Activated CD4-positive, alpha-beta T cell treated with anti-CD3 and anti-CD28 coated beads, Interleukin-2, amount 10 ng/mL, durations not matched to agents 7 days and 5 days (primary cell): ENCODE measurements at places on chromosomes 3 and 15.

GRCh38 chr15:79436037-79436780 lies 4.1 kb downstream of the MINAR1 start:
- no peak for DNase-seq
- no peaks in the 10 kb centered on the region for H3K36me3 ChIP-seq
- no peak overlapping the region for H3K27ac ChIP-seq
- peaks cover 4% of the 10 kb centered on the region for H3K4me1 ChIP-seq
- H3K4me3 ChIP-seq = no peak overlapping the region
- H3K27me3 ChIP-seq = peaks cover 39% of the 10 kb centered on the region

- H3K36me3 ChIP-seq = peaks cover 2% of the 10 kb centered on the region
- no peaks in the 10 kb centered on the region for H3K27me3 ChIP-seq
- DNase-seq = no peak
- no peak overlapping the region for H3K4me3 ChIP-seq
- no peak overlapping the region for H3K27ac ChIP-seq
Measured at GRCh38 chr3:172061724-172062184, 22.4 kb downstream of the FNDC3B start.

GRCh38 chr15:73602992-73603391 lies 30.2 kb downstream of the NPTN start:
- DNase-seq = no peak
- no peak overlapping the region for H3K4me3 ChIP-seq
- H3K4me1 ChIP-seq = peaks cover 14% of the 10 kb centered on the region
- H3K27ac ChIP-seq = no peak overlapping the region
- no peaks in the 10 kb centered on the region for H3K36me3 ChIP-seq

GRCh38 chr15:74431645-74432044 lies 2.1 kb downstream of the SEMA7A start:
- no peak overlapping the region for H3K27ac ChIP-seq
- no peaks in the 10 kb centered on the region for H3K36me3 ChIP-seq
- peak overlapping the region; percentile 20 for H3K4me3 ChIP-seq
- no peak for DNase-seq
- peaks cover 4% of the 10 kb centered on the region for H3K27me3 ChIP-seq
- H3K4me1 ChIP-seq = peaks cover 41% of the 10 kb centered on the region

- no peak overlapping the region for H3K4me3 ChIP-seq
- H3K36me3 ChIP-seq = peaks cover 2% of the 10 kb centered on the region
- no peak overlapping the region for H3K27ac ChIP-seq
- no peak for DNase-seq
- no peaks in the 10 kb centered on the region for H3K27me3 ChIP-seq
Measured at GRCh38 chr15:69881766-69882165, 216.0 kb downstream of the TLE3 start.

GRCh38 chr15:71686221-71687050 lies 123.9 kb upstream of the NR2E3 start:
- no peak overlapping the region for H3K4me3 ChIP-seq
- peaks cover 28% of the 10 kb centered on the region for H3K27me3 ChIP-seq
- peaks cover 1% of the 10 kb centered on the region for H3K4me1 ChIP-seq
- no peak overlapping the region for H3K27ac ChIP-seq
- DNase-seq = no peak

DNA sequence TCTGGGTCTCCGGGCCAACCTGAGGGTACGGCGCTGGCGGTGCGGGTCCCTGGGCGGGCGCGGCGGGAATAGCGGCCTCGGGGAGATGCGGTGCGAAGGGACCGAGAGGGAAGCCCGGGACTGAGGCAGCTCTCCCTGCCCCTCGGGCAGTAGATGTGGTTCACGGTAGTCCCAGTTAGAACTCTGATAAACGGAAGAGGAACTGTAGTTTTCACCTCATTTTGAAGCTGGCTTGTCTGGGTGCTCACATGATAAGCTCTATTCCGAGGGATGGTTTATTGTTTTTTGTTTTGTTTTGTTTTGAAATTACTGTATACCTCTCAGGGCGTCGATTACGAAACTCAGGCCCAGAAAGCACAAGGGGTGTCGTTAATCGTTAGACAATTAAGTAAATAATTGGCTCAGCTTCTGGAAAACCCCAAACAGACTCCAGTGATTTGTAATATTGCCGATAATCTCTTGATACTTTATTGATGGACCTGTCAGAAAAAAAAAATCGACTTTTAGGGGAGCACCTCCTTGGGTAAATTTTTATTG lies 413 bp downstream of the NUSAP1 start:
- peaks cover 38% of the 10 kb centered on the region for H3K4me1 ChIP-seq
- H3K36me3 ChIP-seq = peaks cover 40% of the 10 kb centered on the region
- no peak for DNase-seq
- no peaks in the 10 kb centered on the region for H3K27me3 ChIP-seq

DNA sequence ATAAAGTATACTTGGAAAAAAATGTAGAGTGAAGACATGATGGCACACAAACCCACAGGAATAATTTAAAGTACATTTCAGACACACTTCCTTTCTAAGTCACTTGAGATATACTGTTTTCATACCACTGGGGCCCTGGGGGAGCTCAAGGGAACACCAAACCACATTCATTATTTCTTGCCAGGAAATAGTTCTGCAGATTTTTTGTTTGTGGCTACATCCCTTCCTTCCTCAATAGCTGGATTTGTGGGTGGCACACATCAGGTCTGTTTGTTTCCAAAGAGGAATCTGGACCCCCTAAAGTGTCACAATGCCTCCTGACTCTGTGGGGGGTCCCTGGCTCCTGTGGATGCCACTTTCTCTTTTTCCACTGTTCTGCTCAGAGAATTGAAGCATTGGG lies 153.5 kb upstream of the COL8A1 start:
- no peaks in the 10 kb centered on the region for H3K27me3 ChIP-seq
- H3K27ac ChIP-seq = no peak overlapping the region
- H3K4me3 ChIP-seq = no peak overlapping the region
- no peaks in the 10 kb centered on the region for H3K4me1 ChIP-seq

DNA sequence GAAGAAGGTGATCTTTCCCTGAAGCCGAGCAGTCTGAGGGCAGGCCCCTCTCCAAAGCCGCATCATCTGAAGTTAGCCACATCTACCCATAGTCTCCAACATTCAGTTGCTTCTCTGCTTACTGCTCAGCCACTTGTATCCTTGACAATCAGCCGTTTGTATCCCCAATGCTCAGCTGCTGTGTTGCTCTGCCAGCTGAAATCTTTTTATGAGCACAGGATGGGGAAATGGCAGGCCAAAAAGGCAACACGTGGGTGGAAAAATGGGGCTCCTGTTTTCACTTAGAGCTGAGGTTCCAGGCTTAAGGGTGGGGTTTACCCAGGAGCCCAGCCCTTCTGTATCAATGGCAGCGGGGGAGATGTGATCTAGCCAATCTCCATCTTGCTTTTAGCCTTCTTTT lies 36.3 kb downstream of the METTL6 start:
- H3K36me3 ChIP-seq = peaks cover 4% of the 10 kb centered on the region
- DNase-seq = no peak
- H3K27me3 ChIP-seq = peaks cover 5% of the 10 kb centered on the region
- peaks cover 2% of the 10 kb centered on the region for H3K4me1 ChIP-seq
- no peak overlapping the region for H3K27ac ChIP-seq

DNA sequence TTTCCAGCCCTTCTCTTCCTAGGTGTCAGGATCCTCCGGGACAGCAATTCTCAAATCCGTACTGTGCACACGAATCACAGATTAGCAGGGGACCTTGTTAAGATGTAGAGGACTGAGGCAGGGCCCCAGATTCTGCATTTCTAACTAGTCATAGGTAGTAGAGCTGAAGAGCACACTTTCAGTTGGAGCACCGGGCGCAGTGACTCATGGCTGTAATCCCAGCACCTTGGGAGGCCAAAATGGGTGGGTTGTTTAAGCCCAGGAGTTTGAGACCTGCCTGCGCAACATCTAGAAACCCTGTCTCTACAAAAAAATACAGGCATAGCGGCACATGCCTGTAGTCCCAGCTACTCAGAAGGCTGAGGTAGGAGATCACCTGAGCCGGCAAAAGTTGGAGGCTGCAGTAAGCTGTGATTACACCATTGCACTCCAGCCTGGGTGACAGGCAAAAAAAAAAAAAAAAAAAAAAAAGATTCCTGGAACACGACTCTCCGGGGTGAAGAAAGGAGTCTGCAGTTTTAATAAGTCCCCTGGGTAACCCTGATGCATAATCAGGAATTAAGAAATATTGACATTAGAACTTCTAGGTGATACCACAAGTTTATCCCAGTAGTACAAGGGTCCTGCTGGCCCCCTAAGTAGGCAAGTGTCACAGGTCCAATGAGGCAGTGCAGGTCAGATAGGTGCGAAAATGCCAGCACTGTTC lies 21.4 kb upstream of the IGDCC3 start:
- no peak for DNase-seq
- no peak overlapping the region for H3K4me3 ChIP-seq
- H3K36me3 ChIP-seq = no peaks in the 10 kb centered on the region
- peaks cover 6% of the 10 kb centered on the region for H3K4me1 ChIP-seq
- no peak overlapping the region for H3K27ac ChIP-seq

DNA sequence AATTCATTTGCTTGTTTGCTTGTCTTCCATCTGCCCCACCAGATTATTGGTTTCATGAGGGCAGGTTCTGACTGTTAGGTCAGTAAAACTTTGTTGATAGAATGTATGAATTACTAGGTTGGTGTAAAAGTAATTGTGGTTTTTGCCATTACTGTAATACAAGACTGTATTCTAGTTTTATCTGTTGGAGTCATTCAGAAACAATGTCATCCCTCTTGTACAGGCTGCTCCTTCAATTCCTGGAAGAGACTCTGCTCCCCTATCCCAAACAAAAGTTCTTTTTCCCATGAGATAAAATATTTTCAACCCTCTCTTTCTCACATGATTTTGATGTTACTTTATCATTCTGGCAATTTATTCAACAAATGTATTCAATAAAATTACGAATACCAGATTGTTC lies 115.0 kb downstream of the CHST2 start:
- no peaks in the 10 kb centered on the region for H3K36me3 ChIP-seq
- no peak overlapping the region for H3K27ac ChIP-seq
- H3K4me1 ChIP-seq = no peaks in the 10 kb centered on the region
- H3K27me3 ChIP-seq = no peaks in the 10 kb centered on the region
- no peak for DNase-seq

GRCh38 chr3:111910806-111911205 lies 51.7 kb downstream of the PHLDB2 start:
- no peak overlapping the region for H3K4me3 ChIP-seq
- peaks cover 5% of the 10 kb centered on the region for H3K27me3 ChIP-seq
- no peak overlapping the region for H3K27ac ChIP-seq
- no peaks in the 10 kb centered on the region for H3K36me3 ChIP-seq
- DNase-seq = no peak

DNA sequence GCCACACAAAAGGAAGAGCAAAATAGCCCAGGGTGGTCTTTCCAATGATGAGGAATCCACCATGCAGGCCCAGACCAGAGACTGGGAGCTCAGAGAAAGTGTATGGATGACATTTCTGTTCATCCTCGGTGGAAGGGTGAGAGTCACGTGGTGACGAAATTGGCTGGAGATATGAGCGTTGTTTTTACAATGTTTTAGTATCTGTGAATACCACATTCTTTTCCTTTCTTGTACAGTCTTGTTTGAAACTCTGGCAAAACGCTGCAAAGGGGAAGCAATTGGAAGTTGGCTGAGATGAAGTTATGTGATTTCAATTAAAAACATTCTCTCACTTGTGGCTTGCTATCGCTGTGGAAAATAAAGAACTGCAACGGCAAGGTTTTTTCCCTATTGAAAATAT lies 137.5 kb downstream of the MAGI1 start:
- no peak for DNase-seq
- H3K27me3 ChIP-seq = no peaks in the 10 kb centered on the region
- H3K4me1 ChIP-seq = no peaks in the 10 kb centered on the region
- no peaks in the 10 kb centered on the region for H3K36me3 ChIP-seq
- no peak overlapping the region for H3K4me3 ChIP-seq

DNA sequence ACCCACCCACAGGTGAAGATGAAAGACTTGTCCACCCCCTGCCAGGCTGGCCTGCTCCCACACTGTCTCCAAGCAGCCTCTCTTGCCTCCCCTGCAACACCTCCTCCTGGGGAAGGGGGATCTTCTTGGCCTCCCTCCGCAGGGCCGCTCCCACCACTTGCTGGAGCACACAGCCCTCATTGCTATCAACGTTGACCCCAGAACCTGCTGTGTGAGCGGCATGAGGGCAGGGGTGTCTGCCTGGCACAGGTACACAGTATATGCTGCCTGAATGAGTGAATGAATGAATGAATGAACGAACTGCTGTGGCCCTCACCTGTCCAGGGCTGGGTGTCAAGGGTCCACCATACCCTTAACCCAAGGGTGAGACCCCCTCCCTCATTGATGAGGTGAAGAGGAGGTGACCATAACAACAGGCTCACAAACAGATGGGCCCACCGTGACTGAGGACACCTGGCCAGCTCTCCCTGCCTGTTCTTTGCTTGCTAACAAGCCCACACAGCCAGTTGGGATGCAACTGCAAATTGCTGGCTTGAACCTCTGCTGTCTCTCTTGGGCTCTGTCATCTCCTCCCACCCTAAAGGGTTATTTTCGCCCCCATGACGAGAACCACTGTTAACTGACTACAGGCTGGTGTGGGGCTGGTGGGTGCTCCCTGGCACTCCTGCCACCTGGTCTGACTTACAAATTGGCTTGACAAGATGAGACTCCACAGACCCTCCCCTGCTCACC lies 22.5 kb downstream of the SLC41A3 start:
- H3K27me3 ChIP-seq = no peaks in the 10 kb centered on the region
- no peak overlapping the region for H3K4me3 ChIP-seq
- no peaks in the 10 kb centered on the region for H3K36me3 ChIP-seq
- H3K4me1 ChIP-seq = peaks cover 12% of the 10 kb centered on the region
- no peak overlapping the region for H3K27ac ChIP-seq

GRCh38 chr3:170905862-170906261 lies 2.6 kb downstream of the EIF5A2 start:
- no peak overlapping the region for H3K4me3 ChIP-seq
- peaks cover 9% of the 10 kb centered on the region for H3K27me3 ChIP-seq
- no peak for DNase-seq
- peaks cover 12% of the 10 kb centered on the region for H3K36me3 ChIP-seq
